ENCODE measurements at places on chromosomes 11 and 22.

DNA sequence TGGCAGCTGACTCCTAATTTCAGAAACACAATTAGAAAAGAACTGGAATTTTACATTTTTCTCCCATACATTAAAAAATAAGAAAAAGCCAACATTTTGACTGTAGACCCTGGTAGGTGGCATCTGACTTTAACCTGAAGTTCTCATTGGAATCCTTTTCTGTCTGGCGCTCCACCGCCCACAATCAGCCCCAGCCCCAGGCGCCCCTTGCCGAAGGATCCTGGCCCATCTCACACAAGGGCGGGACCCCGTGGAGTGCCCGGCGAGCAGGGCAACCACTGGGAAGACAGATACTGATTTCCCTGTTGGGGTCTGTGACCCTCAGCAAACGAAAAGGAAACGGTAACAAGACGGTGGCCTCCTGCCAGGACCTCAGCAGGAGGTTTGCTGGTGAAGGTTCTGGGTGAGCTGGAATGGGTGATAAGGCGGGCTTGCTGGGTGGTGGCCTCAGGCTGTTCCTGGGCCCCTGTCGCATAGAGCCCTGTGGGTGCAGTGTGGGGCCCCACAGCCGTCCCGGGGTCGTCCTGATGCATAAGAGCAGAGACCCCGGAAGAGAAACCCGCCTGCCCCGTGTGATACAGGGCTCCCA is 15.7 kb downstream of the TSPO start:
- DNase-seq = no peak

DNA sequence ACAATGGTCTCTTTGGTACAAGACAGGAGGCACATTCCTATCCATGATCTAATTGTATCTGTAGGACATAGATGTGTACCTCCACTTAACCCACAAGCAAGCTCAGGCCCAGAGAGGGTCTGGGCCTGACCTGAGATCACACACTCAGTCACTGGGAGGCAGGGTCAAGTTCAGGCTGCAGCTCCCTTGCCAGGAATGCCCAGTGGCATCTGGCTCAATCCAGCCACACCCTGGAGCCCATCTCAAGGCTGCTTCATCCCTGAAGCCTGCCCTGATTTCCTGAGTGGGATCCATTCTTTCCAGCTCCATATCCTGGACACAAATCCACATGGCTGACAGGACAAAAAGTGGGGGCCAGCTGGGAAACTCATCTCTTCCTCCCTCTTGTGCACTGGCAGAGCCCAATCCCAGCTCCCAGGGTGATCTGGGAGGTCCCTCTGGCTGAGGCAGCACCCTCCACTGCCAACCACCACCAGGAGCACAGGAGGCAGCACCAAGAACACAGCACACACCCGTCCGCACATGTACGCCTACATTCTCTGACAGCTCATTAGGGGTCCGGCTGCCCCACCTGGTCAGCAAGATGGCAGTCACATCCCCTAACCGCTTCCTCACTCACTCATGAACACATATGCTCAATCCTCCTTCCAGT is 39.2 kb upstream of the KLHL35 start:
- no peak for DNase-seq

DNA sequence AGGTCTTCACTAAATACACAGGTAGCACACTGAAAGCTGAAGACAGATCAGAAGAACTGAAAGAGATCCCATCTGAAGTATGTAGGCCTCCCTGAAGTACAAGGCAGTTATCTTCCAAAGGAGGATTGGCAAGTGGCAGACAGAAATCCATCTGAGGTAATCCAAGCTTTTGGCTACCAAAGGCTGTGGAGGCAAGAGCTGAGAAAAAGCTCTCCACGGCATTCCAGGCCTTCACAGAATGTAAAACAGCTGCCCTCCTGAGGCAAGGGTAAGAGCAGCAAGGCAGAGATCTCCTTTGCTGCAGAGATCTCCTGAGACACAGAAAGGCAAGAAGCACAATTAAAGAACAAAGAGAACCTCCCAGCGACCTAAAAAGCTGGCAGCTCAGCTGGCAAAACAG is 19.1 kb downstream of the PIK3C2A start:
- peak; percentile 42 for DNase-seq

- no peak for DNase-seq
These were observed 14.0 kb upstream of the KCNJ11 start for GRCh38 chr11:17402486-17402885.

DNA sequence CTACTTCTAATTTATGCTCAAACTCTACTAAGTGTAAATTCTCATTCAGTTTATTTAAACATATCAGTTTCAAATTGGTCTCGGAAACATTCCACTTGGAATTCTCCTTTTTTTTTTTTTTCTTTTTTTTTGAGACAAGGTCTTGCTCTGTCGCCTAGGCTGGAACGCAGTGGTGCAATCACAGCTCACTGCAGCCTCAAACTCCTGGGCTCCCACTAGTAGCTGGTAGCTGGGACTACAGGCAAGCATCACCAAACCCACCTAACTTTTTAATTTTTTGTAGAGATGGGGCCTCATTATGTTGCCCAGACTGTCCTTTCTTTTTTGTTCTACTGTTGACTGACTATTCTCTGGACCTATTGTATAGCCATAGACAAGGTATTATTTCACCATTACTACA is 33.3 kb upstream of the CCDC81 start:
- no peak for DNase-seq

- no peak for DNase-seq
These were observed 290.0 kb upstream of the CHORDC1 start for GRCh38 chr11:90512846-90513245.

- no peak for DNase-seq
These were observed 543.7 kb upstream of the RAG2 start for GRCh38 chr11:37141707-37142106.

DNA sequence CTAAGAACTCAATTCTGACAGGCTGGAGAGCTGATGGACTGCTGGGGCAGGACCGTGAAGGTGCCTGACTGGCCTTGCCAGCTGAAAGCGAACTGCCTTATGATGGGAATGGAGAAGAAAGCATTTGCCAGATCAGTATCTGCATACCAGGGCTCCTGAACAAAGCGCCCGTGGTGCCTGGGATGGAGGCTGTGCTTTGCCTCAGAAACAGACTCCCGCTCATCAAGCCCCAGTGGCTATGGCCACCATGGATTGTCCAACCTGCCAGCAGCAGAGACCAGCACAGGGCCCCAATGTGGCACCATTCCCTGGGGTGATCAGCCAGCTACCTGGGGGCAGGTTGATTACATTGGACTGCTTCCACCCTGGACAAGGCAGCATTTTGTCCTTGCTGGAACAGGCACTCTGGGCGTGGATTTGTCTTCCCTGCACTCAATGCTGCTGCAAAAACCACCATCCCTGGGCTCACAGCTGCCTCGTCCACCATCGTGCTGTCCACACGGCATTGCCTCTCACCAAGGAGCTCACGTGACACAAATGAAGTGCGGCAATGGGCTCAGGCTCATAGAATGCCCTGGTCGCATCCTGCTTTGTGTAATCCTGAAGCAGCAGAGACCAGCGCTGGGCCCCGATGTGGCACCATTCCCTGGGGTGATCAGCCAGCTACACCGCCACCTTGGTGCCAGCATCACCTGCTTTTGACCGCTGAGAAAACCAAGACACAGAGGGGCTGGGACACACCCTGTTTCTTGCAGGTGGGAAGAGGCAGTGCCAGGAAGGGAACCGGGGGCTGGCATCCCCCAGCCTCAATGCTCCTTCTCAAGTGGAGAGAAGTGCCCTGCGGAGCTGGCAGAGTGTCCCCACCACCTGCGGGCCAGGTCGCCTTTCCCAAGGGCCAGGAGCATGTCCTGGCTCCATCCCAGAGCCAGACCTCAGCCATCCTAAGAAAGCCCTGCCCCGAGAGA is 1367.5 kb downstream of the BRD1 start:
- no peak for DNase-seq

- DNase-seq = no peak
These were observed 535.1 kb upstream of the ARHGAP42 start for GRCh38 chr11:100151944-100152343.

- DNase-seq = peak; percentile 71
These were observed at the start of gene RAB3IL1 for GRCh38 chr11:61917334-61918109. TSS of gene RAB3IL1 (minus strand) at chr11:61917566. CDS start at chr11:61917367, 199 bp downstream.

DNA sequence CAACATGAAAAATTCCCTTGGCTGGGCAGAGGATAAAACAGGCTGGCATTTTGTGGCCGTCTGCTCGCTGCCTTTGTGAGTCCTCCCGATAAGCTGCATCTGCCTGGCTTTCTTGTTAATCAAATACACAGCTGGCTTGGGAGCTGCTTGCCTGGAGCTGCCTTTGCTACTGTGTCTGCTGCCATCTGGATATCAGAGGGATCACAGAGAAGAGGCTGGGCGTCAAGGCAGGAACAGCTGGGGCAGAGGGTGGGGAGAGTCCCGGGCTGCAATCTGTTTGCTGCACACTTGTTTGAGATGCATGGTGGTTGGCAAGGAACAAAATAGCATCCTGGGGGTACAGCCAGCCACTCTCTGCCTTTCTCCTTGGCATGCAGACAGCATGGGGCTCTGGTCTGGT is 36.0 kb downstream of the COMMD9 start:
- no peak for DNase-seq

Measured in H9 (cell line).